ENCODE measurements at places on chromosomes 5 and 9.

- no peak overlapping the region for H3K27ac ChIP-seq
- no peaks in the 10 kb centered on the region for H3K36me3 ChIP-seq
- H3K4me3 ChIP-seq = peak overlapping the region; percentile 47
- no peak for DNase-seq
- no peaks in the 10 kb centered on the region for H3K27me3 ChIP-seq
- H3K4me1 ChIP-seq = no peaks in the 10 kb centered on the region
These were observed 113.0 kb upstream of the PCA3 start for GRCh38 chr9:76651119-76651705.

DNA sequence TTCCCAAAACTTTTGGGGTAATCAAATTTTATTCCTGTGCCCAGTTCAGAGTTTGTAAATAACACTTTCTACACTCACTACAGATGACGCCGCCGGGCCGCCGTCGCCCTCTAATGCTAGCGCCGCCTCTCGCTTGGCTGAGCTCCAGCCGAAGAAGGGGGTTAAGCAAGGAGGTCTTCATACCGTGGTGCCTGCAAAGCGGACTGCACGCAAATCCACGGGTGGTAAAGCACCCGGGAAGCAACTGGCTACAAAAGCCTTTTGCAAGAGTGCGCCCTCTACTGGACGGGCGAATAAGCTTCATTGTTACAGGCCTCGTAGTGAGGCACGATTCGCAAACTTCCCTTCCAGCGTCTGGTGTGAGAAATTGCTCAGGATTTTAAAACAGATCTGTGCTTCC, 280.4 kb downstream of the MEF2C start:
- H3K27ac ChIP-seq = no peak overlapping the region
- DNase-seq = no peak
- H3K4me1 ChIP-seq = no peaks in the 10 kb centered on the region
- no peaks in the 10 kb centered on the region for H3K36me3 ChIP-seq
- H3K4me3 ChIP-seq = no peak overlapping the region
- no peaks in the 10 kb centered on the region for H3K27me3 ChIP-seq

- no peaks in the 10 kb centered on the region for H3K27me3 ChIP-seq
- DNase-seq = no peak
- no peak overlapping the region for H3K4me3 ChIP-seq
- no peak overlapping the region for H3K27ac ChIP-seq
- H3K36me3 ChIP-seq = no peaks in the 10 kb centered on the region
These were observed 188.4 kb downstream of the IRX2 start for GRCh38 chr5:2563046-2563445.

- H3K27me3 ChIP-seq = no peaks in the 10 kb centered on the region
- no peak overlapping the region for H3K27ac ChIP-seq
- no peak overlapping the region for H3K4me3 ChIP-seq
- H3K36me3 ChIP-seq = no peaks in the 10 kb centered on the region
These were observed 12.3 kb upstream of the CAST start for GRCh38 chr5:96649681-96650540.

- no peaks in the 10 kb centered on the region for H3K36me3 ChIP-seq
- no peak overlapping the region for H3K27ac ChIP-seq
- no peaks in the 10 kb centered on the region for H3K27me3 ChIP-seq
- no peak overlapping the region for H3K4me3 ChIP-seq
- no peak for DNase-seq
These were observed 119.3 kb downstream of the NR2F1-AS1 start for GRCh38 chr5:93461756-93462155.

GRCh38 chr9:27851858-27852257, 278.6 kb upstream of the C9orf72 start:
- no peaks in the 10 kb centered on the region for H3K27me3 ChIP-seq
- H3K4me1 ChIP-seq = no peaks in the 10 kb centered on the region
- no peaks in the 10 kb centered on the region for H3K36me3 ChIP-seq
- no peak for DNase-seq

DNA sequence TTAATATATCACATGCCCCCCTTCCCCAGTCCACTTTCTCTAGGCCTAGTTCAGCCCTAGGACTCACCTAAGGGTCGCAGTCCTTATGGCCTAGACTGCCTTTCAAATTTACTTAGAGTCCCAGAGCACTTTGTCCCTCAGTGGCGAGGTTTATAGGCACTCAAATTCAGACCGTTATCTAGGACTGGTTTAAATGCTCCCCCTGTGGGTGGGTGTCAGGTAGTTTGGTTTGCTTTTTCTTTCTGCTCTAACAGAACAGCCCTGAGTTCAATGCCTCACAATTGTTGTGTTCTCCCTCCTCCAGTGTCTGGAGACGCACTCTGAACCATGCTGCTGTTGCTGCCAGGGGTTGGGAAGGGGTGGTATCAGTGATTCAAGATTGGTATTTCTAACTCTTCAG, 317.1 kb downstream of the MAT2B start:
- H3K27ac ChIP-seq = no peak overlapping the region
- no peaks in the 10 kb centered on the region for H3K4me1 ChIP-seq
- no peak overlapping the region for H3K4me3 ChIP-seq
- no peak for DNase-seq

DNA sequence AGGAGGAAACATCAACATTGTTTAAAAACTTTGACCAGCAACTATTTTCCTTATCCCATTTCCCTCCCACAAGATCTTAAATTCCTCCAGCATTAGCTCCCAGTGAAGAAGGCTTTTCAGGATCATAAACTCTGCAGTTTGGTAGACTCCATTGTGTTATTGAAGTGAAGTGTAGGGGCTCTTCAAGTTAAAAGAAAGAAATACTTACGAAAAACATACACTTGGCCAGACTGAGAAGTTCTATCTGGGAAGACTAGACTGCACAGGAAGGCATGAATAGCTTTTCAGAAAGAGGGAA, 22.3 kb downstream of the LIFR start:
- H3K4me1 ChIP-seq = peaks cover 80% of the 10 kb centered on the region
- H3K27ac ChIP-seq = peak overlapping the region; percentile 74
- no peak for DNase-seq
- H3K27me3 ChIP-seq = no peaks in the 10 kb centered on the region
- H3K36me3 ChIP-seq = peaks cover 4% of the 10 kb centered on the region

GRCh38 chr5:169832304-169832703, 148.0 kb downstream of the INSYN2B start:
- H3K27ac ChIP-seq = no peak overlapping the region
- no peak for DNase-seq
- H3K4me3 ChIP-seq = no peak overlapping the region
- no peaks in the 10 kb centered on the region for H3K27me3 ChIP-seq
- H3K36me3 ChIP-seq = no peaks in the 10 kb centered on the region

- no peaks in the 10 kb centered on the region for H3K27me3 ChIP-seq
- no peak overlapping the region for H3K27ac ChIP-seq
- peaks cover 6% of the 10 kb centered on the region for H3K4me1 ChIP-seq
These were observed 28.1 kb downstream of the FYB1 start for GRCh38 chr5:39191216-39191615.

DNA sequence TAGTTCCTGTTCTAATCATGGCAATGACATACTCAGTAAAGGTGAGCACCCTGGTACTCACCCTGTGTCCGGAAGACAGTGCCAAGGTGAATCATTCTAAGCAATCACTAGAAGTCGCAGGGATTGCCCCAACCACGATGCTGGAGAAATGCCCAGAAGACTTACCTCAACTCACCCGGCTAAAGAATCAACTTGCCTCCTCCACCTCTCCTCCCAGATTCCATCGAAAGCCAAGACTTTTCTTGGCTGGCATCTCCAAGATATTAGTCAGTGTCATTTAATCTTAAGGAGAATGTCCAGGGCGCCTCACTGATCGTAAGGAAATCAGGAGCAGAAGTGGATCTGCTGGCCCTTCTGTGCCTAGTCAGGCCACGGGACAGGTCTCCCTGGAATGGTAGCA, 204.9 kb downstream of the ERCC6L2 start:
- DNase-seq = no peak
- H3K27ac ChIP-seq = no peak overlapping the region
- H3K36me3 ChIP-seq = no peaks in the 10 kb centered on the region
- peaks cover 3% of the 10 kb centered on the region for H3K27me3 ChIP-seq
- no peak overlapping the region for H3K4me3 ChIP-seq

- H3K27ac ChIP-seq = no peak overlapping the region
- H3K4me1 ChIP-seq = no peaks in the 10 kb centered on the region
- no peak overlapping the region for H3K4me3 ChIP-seq
- H3K27me3 ChIP-seq = no peaks in the 10 kb centered on the region
- DNase-seq = no peak
These were observed 119.2 kb upstream of the PITX1 start for GRCh38 chr5:135153259-135153658.

GRCh38 chr9:106916466-106917235, 53.7 kb downstream of the ZNF462 start:
- no peaks in the 10 kb centered on the region for H3K27me3 ChIP-seq
- peak overlapping the region; percentile 5 for H3K4me3 ChIP-seq
- peak; percentile 60 for DNase-seq

GRCh38 chr9:2874001-2874750, 30.3 kb upstream of the PUM3 start:
- H3K27ac ChIP-seq = no peak overlapping the region
- no peaks in the 10 kb centered on the region for H3K36me3 ChIP-seq
- no peaks in the 10 kb centered on the region for H3K4me1 ChIP-seq
- H3K4me3 ChIP-seq = no peak overlapping the region
- H3K27me3 ChIP-seq = peaks cover 2% of the 10 kb centered on the region

DNA sequence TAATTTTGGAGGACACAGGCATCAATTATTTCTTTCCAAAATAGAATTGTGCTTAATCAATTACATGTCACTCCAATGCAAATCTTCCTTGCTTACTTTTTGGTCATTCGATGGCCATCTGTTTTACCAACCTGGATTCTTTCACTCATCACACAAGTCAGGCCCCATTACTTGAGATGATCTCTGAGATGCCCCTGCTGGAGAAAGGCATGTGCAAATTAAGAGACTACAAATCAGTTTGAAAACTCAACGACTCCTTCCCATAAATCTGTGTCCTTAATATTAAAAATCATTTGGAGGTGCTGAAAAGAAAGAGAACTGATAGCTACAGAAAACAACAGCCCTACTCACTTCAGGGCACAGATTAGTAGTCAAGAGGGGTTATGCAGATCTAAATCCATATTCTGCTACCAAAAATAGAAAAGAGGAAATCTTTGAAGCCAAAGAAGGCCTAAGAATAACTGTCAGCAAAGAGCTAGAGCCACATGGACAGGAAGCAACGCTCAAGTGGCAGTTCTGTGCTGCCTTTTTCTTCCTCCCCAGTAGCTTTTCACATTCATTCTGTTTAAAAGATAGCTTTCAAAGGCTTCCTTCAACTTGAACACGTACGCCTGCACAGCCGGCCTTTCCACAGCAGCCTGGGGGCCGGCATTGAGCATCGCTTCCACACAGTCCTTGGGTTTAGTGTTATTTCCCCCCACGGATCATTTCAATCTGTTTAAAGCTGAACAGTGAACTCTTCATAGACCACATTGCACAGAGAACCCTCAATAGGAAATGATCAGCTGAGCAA, 79.3 kb upstream of the MAP3K1 start:
- DNase-seq = no peak
- H3K4me3 ChIP-seq = no peak overlapping the region
- H3K27me3 ChIP-seq = no peaks in the 10 kb centered on the region

GRCh38 chr9:69865986-69866385, 45.4 kb downstream of the CFAP95 start:
- H3K27ac ChIP-seq = no peak overlapping the region
- no peaks in the 10 kb centered on the region for H3K4me1 ChIP-seq
- no peaks in the 10 kb centered on the region for H3K27me3 ChIP-seq
- H3K4me3 ChIP-seq = no peak overlapping the region
- no peaks in the 10 kb centered on the region for H3K36me3 ChIP-seq

- no peak for DNase-seq
- H3K27ac ChIP-seq = no peak overlapping the region
- H3K4me3 ChIP-seq = no peak overlapping the region
- H3K4me1 ChIP-seq = no peaks in the 10 kb centered on the region
These were observed 114.5 kb downstream of the BAAT start for GRCh38 chr9:101270302-101270701.

- peaks cover 41% of the 10 kb centered on the region for H3K36me3 ChIP-seq
- no peak overlapping the region for H3K4me3 ChIP-seq
- no peak overlapping the region for H3K27ac ChIP-seq
- H3K27me3 ChIP-seq = no peaks in the 10 kb centered on the region
- no peaks in the 10 kb centered on the region for H3K4me1 ChIP-seq
- no peak for DNase-seq
These were observed 23.0 kb downstream of the INIP start for GRCh38 chr9:112694706-112695555.

DNA sequence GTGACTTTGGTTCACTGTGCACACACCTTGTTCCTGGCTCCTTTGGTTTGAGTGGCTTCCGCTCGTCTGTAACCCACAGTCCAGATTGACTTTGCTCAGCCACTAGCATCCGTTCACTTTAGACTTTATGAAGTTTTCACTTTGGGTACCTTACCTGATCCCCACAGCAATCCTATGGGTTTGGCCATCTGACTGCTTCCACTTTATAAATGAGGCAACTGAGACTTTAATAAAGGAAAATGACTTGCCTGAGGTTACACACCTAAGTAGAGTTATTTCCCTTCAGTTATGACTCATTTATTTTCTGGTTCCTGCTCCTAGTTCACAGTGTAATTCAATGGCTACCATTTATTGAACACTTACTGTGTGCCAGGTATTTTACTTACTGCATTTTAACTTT, 94.2 kb upstream of the SAP30L start:
- DNase-seq = no peak
- H3K27me3 ChIP-seq = no peaks in the 10 kb centered on the region
- H3K4me1 ChIP-seq = no peaks in the 10 kb centered on the region
- H3K36me3 ChIP-seq = no peaks in the 10 kb centered on the region
- H3K4me3 ChIP-seq = no peak overlapping the region

- no peak overlapping the region for H3K4me3 ChIP-seq
- no peaks in the 10 kb centered on the region for H3K27me3 ChIP-seq
- H3K27ac ChIP-seq = no peak overlapping the region
- DNase-seq = peak; percentile 64
- H3K36me3 ChIP-seq = no peaks in the 10 kb centered on the region
- no peaks in the 10 kb centered on the region for H3K4me1 ChIP-seq
These were observed 66.0 kb upstream of the IRX4 start for GRCh38 chr5:1948663-1949191.

GRCh38 chr5:173472164-173472563, 143.9 kb upstream of the STC2 start:
- peaks cover 30% of the 10 kb centered on the region for H3K4me1 ChIP-seq
- H3K27ac ChIP-seq = peak overlapping the region; percentile 82
- peak; percentile 40 for DNase-seq
- H3K4me3 ChIP-seq = no peak overlapping the region

- H3K4me3 ChIP-seq = no peak overlapping the region
- H3K27ac ChIP-seq = no peak overlapping the region
- H3K4me1 ChIP-seq = no peaks in the 10 kb centered on the region
- H3K27me3 ChIP-seq = no peaks in the 10 kb centered on the region
These were observed 245.8 kb upstream of the MAP3K1 start for GRCh38 chr5:56569566-56569965.

GRCh38 chr5:148823871-148824270, 2.5 kb upstream of the ADRB2 start:
- peaks cover 12% of the 10 kb centered on the region for H3K4me1 ChIP-seq
- H3K4me3 ChIP-seq = no peak overlapping the region
- no peak for DNase-seq
- no peaks in the 10 kb centered on the region for H3K27me3 ChIP-seq
- no peak overlapping the region for H3K27ac ChIP-seq
- no peaks in the 10 kb centered on the region for H3K36me3 ChIP-seq

Data from psoas muscle (tissue), 8 donors.